ENCODE measurements at places on chromosomes 2 and 18. TPM values are rescaled to one million over a fixed set of nuclear protein-coding genes. Genes with fewer than 3 reads are reported as not detected.
A peak's percentile ranks its signal among the peaks of the same experiment; 100 is the strongest.

DNA sequence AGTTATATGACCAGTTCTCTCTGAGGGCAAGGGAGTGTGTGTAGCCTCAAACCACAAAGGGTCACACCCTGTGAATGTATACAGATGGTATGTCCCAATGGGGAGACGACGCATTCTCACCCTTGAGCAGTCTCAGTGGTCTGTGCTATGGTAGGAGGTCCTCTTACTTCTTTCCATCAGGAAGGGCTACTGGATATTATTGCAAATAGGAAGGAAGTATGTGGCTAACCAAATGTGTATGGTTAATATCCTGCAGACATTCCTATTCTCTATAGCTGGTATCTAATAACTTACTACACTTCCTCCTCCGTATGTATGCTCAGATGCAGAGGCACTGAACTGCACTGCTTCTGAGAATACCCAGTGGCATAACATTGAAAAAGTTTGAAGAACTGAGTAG, 306.7 kb upstream of the CCDC68 start:
- DNase-seq: no peak

DNA sequence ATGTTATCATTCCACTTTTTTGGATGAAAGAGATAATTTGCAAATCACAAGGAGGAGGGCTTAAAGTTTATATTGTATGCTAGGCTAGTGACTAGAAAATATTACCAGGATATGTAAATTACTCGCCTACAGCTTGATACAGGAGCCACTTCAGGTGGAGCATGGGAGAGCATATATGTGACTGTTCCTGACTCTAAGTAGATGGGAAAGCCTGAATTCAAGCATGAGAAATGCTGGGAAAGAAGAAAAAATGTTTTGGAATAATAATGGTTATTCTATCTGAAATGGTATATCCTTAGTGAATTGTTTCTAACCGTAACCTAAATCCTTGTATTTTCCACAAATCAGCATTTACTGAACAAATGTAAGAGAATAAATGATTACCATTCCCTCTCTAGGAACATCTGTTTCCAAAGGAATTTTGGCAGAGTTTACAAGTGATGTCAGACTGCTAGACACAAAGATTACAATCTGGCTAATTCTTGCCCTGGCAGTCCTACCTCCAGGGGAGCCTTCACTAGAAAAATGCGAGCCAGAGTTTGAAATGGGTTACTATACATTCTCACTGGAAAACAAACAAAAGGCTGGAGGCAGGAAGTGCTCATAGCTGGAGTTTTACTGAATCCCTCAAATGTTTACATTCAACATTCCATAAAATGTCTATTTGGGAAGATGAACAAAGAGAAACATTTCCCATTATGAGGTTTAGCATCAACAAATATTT, 129.4 kb upstream of the MAPRE2 start:
- peak; percentile 93 for DNase-seq

DNA sequence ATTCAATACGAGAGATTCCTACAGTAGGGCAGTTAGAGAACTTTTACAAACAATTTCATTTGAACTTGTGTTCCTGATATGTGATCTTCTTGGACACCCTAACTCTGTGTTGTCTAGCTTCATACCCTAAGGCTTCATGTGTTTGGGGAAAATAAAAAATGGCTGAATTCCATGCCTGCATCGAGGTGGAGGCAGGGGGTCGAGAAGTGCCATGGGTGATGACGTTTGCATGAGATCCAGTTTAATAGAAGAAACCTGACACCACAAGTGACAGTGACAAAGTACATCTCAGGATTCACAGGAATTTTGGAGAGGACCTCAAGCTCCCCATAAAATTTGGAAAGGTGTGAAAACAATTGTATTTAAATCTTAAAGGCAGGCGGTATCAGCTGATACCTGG, 169.2 kb upstream of the NABP1 start:
- no peak for DNase-seq

- DNase-seq: no peak
Observed at GRCh38 chr2:221156062-221156734, 415.9 kb downstream of the EPHA4 start.

GRCh38 chr2:221753401-221753800, 181.3 kb upstream of the EPHA4 start:
- DNase-seq: no peak

TXNDC2 gene
- polyA plus RNA-seq: 0.09 TPM

KLHL41 gene
- 3,087 TPM for polyA plus RNA-seq

NCL gene
- polyA plus RNA-seq: 838 TPM

FTCDNL1 gene
- 1.7 TPM for polyA plus RNA-seq

DYNC2LI1 gene
- 20.9 TPM for polyA plus RNA-seq
